ENCODE measurements at places on chromosomes 1 and 21.

- no peak for DNase-seq
Observed at GRCh38 chr21:39935716-39936115, 68.5 kb downstream of the PCP4 start.

DNA sequence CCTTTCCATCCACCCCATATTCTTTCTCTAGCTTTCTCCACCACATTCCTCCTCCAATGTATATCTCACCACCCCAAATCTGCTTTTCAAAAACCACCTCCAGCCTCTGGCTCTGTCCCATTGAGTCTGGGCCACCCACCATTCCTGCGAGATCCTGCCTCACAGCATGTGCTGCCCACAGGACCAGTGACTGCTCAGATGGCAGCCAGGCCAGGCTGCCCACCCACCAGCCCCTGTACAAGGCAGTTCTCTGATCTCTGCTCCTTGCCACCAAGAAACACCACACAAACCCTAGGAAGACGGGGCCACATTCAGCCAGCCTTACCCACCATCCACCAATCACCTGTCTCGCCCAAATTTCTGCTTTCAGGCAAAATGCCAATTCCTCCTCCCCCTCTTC lies 53.7 kb downstream of the PLEKHA6 start:
- DNase-seq = no peak

- peak; percentile 75 for DNase-seq
Observed at GRCh38 chr1:247113094-247113497, 8.9 kb upstream of the ZNF669 start.

DNA sequence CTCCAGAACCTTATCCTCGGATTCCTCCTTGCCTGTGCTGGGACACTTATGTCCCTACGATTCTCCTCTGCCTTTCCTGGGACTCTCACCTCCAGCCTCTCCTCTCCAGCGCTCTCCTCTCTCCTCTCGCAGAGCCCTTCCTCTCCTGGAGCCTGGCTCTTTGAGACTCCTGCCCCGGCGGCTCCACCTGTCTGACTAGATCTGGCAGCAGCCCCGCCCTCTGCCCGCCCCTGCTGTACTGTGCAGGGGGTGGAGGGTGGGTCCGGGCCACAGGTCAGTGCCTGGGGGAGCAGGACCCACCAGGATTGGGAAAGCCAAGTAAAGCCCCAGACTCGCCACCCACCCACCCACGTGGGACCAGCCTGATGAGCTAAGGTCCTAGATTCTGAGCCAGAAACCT lies 1.6 kb downstream of the ELOVL1 start:
- DNase-seq = peak; percentile 77

GRCh38 chr1:205150651-205151428 lies 29.1 kb upstream of the RBBP5 start:
- DNase-seq = no peak

- DNase-seq = no peak
Observed at GRCh38 chr1:18640228-18641004, 9.8 kb downstream of the PAX7 start.

- no peak for DNase-seq
Observed at GRCh38 chr1:60916906-60917305, 165.5 kb upstream of the NFIA start.

DNA sequence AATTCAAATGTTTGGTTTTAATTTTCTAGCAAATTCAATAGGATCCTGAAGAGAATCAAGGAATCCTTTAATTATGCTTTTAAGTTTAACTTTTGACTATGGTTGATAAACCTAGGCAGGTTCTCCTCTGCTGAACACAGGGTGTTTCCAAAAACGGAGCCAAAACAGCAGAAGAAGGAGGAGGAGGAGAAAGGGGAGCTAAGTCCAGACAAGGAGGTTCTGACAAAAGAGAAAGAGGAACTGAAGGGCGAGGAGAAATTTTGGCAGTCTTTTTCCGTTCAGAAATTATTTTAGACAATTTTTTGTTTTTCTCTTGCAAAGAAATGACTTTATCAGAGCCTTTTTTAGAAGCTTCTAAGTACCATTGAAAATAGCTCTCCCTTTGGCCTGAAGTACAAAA lies 33.2 kb upstream of the FNBP1L start:
- DNase-seq = no peak

- no peak for DNase-seq
Observed at GRCh38 chr1:157994704-157995582, 1.5 kb downstream of the KIRREL1 start.
